ENCODE measurements at places on chromosomes 5 and 9.

GRCh38 chr9:38682713-38683112 is 37.2 kb downstream of the FAM240B start:
- no peak for DNase-seq

DNA sequence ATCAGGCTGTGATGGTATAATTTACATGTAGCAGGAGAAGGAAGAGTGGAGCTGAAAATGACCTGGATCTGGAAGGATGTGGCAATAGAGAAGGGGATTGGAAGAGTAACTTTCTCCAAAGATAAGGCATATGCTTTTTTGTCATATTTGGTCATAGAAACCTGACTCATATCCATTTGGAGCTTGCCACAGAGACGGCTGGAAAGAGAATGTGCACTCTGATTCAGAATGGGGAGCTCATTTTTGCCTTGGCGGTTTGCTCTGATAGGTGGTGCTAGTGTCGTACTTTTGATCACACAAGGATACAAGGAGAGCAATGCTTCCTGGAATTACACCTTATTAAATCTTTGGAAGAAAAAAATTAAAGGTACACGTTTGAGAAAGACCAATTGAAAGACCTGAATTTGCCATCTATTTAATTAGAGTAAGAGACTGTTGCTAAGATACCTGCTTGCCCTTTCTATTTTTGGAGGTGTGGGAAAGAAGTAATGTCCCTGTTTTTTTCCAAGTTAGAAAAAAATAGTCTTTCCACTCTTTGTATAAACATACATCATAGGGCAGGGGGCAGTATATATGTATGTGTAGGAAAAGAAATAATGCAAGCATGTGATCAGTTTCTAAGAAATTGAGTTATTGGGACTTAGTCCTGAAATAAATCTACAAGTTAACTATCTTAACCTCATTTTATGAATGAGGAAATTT is 5.4 kb downstream of the LSM11 start:
- DNase-seq, result no peak

GRCh38 chr5:143318270-143318669 is 85.2 kb downstream of the NR3C1 start:
- DNase-seq, result no peak

DNA sequence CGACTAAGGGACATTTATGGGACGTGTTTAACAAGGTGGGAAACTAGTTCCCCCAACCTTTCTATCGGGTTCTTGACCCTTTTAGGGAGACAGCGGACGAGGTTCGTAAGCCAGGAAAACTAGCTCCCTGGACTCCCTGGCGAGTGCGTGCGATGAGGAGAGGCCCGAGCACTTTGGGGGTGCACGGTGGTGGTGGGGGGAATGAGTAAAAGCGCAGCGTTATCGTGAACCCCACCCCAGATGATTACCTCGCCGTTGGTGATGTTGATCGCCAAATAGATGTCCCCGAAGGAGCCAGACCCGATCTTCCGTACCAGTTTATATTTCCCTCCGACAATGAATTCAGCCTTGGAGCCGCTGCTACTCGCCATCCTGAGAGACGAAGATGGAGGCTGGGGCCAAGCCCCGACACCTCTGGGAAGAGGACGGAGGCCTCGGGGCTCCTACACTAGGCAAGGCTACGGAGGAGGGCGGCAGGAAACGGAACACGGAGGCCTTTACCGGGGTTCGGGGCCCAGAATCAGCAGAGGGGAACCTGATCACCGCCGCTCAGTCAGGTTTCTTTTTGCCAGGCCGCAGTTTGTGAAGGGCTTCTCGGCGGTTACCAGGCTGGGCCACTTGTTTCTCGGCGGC is 529 bp downstream of the CSNK1A1 start:
- DNase-seq, result peak; percentile 14

DNA sequence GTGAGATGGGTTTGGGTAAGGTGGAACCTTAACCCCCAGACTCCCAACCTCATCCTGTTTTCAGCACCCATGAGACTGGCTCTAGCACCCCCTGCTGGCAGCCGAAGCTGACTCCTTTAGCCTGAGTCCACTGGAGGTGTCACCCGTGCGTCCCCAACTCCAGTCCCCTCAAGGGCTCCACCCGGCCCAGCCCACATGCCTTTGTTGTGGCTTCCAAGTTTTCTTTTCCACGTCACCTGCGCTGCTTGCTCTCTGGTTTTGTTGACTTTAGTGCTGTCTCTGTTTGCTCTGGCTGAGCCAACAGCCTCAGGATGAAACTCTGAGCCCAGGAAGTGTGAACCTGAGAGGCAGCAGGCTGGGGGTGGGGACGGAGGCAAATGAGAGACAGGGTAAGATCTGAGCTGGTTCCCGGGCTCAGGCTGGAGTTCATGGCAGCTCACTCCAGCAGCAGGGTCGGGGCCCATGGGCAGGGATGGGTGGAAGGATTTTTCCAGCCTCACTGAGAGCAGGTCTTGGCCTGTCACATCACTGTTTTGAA is 13.2 kb upstream of the AQP7 start:
- peak; percentile 89 for DNase-seq

DNA sequence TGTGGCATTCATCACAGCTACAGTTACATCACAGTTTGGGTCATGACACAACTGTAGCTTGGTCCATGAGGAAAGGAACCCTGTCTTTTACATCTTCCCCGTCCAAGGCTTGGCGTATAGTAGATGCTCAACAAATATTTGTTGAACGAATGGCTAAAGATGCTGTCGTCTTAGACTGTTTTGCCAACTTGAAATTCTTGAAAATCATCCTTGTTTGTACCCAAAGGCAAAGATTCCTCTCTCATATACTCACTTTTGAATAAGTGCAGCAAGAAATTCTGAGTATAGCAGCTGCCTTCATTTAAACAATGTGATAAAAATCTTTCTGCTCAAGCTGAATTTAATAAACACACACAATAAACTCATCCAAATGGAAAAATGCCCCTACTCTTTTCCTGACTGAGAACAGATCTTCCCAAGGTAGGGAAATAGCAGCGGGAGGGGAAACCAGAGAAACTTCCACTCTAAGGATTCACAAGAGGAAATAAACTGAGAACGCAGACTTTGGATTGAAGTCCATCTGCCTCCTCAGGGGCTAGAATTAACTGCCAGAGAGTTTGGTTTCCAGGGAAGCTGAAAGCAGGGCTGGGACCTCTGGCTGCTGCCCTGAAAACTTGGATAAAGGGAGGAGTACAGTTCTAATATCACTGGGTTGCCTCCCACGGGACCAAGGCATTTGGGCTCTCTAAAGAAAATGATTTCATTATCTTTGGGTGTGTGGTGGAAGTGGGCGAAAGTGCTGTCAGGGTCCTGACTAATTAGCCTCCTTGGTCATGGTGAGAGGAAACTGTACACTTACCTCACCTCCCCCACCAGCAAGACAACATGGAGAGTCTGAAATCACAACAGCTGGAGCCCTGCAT is 99.1 kb downstream of the DPYSL3 start:
- no peak for DNase-seq

DNA sequence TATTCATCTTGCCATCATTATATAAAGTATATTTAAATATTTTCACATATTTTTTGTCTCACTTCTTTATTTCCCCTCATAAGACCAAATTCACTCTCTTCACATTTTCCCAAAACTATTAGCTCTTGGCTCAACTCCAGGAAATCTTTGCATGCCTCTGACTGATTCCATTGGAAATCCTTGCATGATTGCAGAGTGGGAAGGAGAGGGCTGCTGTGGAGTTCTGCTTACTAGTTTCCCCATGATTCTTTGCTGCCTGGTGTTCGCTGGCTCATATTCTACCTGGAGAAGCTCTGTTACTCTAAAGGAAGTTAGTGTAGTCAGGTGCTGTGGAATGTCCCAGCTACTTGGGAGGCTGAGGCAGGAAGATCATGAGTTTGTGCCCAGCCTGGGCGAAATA is 41.9 kb downstream of the LIX1 start:
- DNase-seq, result no peak

GRCh38 chr5:142432961-142433360 is 108.1 kb upstream of the SPRY4 start:
- DNase-seq, result peak; percentile 58

DNA sequence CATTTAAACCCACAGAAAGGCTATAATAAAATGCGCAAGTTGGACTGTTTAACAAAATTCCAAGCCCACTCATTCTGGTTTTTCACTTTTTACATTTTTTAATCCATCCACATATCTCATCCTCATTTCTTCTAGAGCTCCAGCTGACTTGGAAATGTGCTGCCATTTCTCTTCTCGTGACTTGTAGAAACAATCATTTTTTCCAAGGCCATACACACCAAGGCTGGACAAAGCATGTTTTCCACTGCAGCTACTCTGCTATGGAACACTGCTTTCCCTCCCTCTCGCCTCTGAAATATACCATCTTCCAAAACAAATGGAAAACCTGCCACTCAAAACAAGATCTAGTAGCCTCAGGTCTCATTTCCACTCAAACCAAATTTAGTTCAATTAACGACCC is 141.1 kb downstream of the ESM1 start:
- no peak for DNase-seq

- no peak for DNase-seq
These were observed 6.4 kb upstream of the CCL28 start for GRCh38 chr5:43418561-43418960.

GRCh38 chr5:125201446-125202052 is 455.1 kb upstream of the ZNF608 start:
- DNase-seq, result no peak

DNA sequence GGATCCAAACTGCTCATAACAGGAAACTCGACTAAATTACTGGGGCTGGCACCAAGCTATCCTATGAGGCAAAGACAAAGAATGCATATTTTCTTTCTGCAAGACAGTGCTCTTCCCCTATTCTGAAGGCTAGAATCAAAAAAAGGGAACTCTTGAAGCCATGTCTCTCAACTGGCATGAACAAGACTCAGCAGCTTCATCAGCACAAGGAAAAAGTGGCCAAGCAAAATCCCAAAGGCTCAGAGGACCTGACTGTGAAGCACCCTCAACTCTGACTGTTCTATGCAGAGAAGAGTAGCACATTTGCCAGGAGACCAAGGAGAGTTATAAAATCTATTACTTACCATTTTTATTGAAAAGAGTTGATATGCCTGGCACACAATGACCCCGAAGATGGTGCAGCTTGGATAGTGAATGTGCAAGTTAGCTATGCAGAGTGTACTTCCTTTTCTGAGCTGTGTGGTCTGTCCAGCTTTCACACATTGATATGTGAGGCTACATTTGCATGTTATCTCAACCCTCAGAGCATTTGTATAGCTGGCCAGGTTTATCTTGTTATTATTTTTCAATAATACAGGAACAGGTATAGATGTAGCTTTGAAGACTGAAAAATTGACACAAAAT is 51.0 kb upstream of the FYB1 start:
- DNase-seq, result peak; percentile 10

GRCh38 chr9:131436865-131437271 is 43.0 kb downstream of the PRRC2B start:
- no peak for DNase-seq

DNA sequence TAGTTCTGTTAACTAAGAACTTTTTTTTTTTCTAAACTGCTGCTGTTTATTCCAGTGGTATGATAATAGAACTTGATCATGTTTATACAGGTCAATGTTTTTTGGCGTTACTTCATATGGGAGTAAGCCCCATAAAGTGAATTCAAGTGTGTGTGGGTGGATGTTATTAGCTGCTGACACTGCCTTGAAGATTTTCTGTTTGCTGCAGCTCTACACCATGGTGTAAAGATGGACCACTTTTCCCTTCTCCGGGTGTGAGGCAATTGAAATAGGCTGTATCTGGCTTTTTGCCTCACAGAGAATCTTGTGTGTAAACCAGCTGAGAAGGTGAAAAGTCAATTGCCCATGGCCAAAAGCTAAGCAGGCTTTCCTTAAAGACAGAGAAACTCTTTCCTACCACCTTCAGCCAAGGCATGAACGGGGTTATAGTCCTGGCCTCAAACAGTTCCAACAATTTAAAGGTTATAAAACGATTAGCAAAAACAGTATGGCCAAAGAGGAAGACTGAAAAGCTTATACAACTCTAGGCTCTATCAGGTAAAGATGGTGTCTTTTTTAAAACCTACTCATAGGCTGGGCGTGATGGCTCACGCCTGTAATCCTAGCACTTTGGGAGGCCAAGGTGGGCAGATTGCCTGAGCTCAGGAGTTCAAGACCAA is 33.9 kb upstream of the ABCA1 start:
- no peak for DNase-seq

DNA sequence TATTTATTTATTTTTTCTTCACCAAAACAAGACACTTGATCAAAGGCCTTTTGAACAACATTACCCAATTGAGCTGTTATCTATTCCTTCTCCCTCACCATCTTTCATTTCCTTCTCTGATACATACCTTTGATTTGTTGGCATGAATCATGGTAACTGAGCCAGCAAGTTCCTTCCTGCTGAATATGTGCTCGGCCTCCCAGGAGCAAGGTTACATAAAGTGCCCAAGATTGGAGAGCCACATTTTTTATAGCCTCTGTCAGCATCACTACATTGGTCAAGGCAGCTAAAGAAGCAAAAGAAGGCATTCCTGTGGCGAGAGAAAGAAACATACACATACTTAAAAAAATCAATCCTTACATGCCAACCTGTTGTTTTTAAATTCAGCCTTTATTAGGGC is 369.6 kb downstream of the CYLC2 start:
- no peak for DNase-seq

DNA sequence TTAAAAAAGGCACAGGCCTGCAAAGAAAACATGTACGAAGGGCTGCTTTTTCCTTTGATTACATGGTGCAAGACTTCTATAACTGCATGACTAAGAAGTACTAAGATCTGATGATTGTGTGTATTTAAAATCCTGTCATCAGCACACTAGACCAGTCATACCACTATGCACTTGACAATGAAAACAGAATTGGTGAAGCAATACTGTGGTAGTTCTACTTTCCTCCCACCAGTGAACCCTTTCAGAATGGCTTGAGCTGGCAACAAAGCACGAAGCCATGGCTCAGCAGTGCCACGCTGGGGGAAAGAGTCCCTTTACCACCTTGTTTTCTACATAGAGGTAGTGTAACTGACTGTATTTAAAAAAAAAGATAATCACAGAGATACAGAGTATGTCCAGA is 49.0 kb upstream of the POU5F2 start:
- DNase-seq, result no peak

DNA sequence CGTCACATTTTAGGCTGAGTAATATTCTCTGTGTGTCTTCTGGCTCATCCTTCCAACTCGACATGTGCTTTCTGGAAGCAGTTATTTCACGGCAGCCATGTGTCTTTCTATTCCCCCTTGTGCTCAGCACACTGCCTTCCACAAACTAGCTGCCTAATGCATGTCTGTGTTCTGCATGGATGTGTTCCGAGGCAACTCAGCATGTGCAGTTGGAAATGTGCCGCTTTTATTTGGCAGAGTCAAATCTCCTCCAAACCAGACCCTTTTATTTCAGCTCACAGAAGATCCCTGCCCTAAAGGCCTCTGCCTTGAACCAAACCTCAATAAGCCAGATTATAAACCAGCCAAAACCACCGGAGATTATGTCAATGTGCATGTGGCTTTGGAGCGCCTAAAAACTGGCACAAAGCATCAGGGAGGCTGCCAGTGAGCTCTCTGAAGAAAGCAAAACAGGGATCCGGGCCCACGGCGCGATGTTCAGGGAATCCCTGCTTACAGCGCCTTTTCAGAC is 360.2 kb downstream of the DEPDC1B start:
- no peak for DNase-seq

Data from activated gamma-delta T cell treated with Interleukin-2 at 50 U/mL for 16 hours (primary cell).